ENCODE measurements at places on chromosomes 2 and 18.

GRCh38 chr2:44103639-44104038 lies 65.0 kb upstream of the PPM1B start:
- no peak for DNase-seq

DNA sequence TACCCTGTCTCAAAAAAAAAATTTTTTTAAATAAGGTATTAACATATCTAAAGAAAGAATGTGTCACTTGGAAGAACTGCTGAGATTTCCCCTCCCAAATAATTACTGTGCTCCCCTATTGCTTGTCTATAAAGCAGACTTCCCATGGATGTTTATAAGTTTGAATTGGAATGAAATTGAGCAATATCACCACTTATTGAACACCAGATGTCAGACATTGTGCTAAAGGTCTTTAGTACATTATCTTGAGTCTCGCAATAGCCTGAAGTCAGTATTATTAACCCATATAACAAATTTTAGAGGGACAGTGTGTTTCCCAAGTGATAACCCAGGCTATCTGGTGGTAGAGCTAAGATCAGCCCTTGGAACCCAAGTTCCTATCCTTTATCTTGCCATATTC lies 102.9 kb upstream of the MSH2 start:
- DNase-seq: no peak

DNA sequence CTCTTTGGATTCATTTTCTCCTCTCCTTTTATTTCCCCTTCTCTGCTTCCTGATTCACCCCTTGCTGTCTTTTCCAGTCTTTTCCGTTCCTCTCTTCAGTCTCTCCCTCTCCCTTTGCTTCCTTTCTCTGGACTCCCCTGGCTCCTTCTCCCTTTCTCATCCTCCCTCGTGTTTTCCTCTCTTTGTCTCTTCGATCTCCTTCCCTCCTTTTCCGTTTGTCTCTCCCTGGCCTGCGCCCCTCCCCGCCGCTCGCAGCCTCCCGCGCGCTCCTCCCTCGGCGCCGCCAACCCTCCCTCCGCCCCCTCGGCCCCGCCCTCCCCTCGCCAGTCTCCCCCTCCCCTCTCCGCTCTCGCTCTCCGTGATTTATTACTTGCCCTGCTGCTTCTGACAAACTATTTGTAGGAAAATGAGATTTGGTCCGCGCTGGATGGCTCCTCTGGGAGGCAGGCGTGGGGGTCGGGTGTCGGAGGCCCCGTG lies 46.0 kb upstream of the PAX8 start:
- peak; percentile 93 for DNase-seq

- no peak for DNase-seq
Measured at GRCh38 chr2:59066787-59067399, 825.8 kb upstream of the FANCL start.

DNA sequence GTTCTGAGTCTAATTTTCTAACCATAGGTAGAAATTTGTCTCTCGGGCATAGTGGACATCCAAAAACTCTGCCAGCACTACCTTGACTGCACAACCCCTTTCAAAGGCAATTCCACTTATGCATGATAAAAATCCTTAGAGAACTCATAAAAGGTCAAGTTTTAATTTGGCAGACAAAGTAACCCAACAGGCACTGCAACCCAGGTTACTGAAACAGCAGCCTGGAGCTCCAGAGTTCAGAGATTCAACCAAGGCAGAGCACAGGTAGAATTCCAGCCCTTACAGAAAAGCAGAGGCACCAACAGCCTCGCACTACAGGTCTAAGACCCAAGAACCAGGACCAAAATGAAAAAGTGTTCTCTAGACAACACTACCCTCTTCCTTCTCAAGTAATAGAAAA lies 1.8 kb downstream of the DTNB start:
- no peak for DNase-seq

DNA sequence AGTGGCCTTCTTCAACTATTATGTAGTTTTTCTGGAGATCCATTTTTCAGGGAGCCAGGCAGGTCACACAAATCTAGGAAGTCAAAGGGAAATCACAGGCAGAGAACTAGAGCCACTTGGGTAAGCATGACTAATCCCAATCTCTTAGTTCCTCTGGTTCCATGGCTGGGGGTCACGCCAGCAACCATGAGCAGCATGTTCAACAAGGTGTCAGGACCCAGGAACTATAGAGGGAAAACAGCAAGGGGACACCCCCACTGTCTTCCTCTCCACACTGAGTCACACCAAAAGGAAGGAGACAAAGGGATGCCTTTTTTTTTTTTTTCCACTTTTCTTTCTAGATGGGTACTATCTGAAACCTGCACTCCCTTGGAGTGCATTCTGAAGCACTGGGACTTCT lies 250.9 kb downstream of the OTX1 start:
- DNase-seq: no peak

- DNase-seq: peak; percentile 64
Measured at GRCh38 chr2:190352668-190353536, 9.5 kb downstream of the INPP1 start.

GRCh38 chr2:218811382-218811781 lies 20.2 kb downstream of the PRKAG3 start:
- DNase-seq: no peak

DNA sequence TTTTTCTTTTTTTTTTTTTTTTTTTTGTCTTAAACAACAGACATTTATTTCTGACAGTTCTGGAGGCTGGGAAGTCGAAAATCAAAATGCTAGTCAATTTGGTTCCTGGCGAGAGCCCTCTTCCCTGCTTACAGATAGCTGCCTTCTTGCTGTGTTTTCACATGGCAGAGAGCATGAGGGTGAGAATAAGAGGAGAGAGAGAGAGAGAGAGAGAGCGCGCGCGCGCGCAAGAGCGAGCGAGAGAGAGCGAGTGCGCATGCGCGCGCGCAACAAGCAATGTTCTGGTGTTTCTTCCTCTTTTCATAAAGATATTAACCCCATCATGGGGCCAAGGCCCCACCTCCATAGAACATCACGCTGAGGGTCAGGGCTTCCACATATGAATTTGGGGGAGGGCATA lies 20.9 kb downstream of the MTCL1 start:
- no peak for DNase-seq

GRCh38 chr2:26471289-26471688 lies 6.6 kb downstream of the OTOF start:
- no peak for DNase-seq

DNA sequence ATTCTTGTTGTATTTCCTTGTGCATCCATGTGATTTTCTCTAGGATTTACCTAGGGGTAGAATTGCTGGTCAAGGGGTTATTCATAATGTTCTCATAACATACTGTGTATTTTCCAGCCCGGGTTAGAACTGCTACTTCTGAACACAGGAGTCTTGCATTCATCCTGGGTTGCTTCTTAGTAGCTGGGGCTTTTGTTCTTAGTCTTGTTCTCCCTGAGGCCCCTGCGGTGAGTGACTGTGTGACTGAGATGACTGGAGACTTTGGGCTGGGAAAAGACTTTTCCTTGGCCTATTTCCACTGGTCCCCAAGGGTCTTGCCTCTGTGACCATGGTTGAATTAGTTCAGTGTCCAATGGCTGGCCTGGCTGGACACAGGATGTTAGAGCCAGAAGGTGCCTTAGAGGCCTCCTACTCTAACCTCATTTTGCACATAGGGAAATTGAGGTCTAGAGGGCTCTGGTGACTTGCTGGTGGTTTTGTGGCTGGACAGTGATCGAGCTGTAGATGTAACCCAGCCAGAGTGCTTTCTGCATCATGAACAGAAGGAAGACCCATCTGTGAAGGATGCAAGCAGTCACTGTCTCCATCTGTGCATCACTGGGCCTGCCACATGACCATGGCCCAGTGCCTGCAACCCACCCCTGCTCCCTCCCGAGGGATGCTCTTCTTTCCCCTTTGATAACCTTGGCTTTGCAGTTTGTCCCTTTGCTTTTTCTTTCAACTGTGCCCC lies 233.3 kb downstream of the FHOD3 start:
- no peak for DNase-seq

- DNase-seq: no peak
Measured at GRCh38 chr2:120703330-120703994, 32.2 kb upstream of the GLI2 start.

- DNase-seq: no peak
Measured at GRCh38 chr2:33634261-33634910, 35.3 kb upstream of the FAM98A start.

- no peak for DNase-seq
Measured at GRCh38 chr2:72533765-72534164, 292.1 kb downstream of the EXOC6B start.

DNA sequence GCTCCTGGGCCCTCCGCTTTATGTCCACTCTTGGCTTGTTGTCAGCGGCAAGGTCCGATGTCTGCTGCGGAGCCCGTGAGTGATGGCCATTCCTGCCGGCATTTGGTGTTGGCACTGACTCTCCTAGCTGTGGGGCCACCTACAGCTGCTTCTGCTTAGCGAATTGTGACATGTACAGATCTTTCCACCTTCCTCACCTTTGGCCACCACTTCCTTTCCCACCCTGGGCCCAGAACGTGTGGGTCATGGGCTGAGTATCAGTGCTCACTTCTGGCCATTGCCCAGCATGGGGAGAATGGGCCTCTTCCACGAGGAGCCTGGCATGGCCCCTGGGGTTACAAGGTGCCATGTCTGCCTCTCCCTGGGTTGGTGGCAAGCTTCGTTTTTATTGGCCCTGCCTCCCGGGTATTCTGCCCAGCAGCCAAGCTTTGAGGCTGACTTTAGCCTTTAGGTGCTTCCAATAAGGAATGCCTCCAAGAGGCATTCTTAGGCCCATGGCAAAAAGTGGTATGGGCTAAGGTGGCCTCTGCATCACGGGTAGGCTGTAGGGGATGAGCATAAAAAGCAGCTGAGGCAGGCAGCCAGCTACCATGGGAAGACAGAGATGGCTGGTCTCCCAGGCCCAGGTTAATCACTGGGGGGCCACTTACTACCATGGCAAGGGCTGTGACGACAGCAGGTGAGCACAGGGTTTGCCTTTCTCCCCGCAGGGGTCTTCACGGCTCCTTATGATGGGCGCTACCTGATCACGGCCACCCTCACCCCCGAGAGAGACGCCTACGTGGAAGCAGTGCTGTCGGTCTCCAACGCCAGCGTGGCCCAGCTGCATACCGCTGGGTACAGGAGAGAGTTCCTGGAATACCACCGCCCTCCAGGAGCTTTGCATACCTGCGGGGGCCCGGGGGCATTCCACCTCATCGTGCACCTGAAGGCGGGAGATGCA lies 65.8 kb downstream of the EMILIN2 start:
- no peak for DNase-seq

GRCh38 chr2:222399038-222399783 lies 25.1 kb upstream of the SGPP2 start:
- peak; percentile 32 for DNase-seq

GRCh38 chr18:3773303-3773702 lies 323.3 kb downstream of the TGIF1 start:
- DNase-seq: no peak

DNA sequence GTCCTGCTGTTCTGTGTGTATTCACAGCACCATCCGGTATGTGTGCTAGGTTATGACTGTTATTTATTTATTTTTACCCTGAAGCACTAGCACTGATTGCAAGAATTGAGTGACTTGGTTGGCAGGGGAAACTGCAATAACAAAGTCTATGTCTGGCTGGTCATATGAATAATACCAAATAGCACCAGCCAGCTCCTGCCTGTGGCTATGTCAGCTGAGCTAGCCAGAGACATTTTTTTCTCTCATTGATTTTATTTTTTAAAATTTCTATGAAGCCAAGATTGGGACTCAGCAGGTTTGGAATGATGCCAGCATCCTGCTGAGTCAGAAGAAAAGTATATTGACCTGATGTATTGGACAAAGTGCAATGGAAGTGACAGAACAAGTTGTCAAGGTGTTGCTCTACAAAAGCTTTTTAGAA lies 188.5 kb upstream of the CDH2 start:
- no peak for DNase-seq

GRCh38 chr2:173058097-173058496 lies 17.5 kb upstream of the MAP3K20 start:
- DNase-seq: no peak

- DNase-seq: no peak
Measured at GRCh38 chr2:190156530-190157212, 94.1 kb upstream of the MSTN start.

- no peak for DNase-seq
Measured at GRCh38 chr2:166765141-166765540, 123.1 kb upstream of the XIRP2 start.

DNA sequence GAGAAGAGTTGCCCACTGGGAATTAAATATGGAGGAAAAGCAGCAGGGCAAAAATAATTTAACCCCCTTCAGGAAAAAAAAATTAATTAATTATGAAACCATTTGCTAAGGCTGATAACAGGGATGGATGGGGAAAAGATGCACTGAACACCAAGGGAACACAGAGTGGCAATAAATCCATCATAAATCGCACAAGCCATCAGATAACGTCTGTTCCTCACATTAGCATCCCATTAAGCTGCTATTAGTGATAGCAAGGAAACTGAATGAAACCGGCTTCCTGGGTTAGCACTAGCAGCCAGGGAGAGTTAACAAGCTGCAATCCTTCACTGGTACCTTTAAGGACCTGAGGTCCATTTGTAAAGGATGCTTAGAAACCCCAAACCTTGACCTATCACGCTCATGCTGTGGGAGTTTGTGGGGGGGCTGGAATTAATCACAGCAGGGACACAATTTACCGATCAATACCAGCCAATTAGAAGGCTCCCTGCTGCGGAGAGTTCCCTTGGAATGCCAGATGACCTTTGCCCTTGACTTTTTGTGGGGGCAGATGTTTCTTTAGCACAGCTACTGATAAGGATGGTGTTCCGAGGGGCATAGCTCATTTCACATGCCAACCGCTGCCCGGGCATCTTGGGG lies 175.5 kb upstream of the KLF7 start:
- DNase-seq: peak; percentile 55

- peak; percentile 86 for DNase-seq
Measured at GRCh38 chr2:72973566-72974435, 56.5 kb downstream of the EMX1 start.

- DNase-seq: no peak
Measured at GRCh38 chr2:239429473-239430350, 28.9 kb upstream of the HDAC4 start.

DNA sequence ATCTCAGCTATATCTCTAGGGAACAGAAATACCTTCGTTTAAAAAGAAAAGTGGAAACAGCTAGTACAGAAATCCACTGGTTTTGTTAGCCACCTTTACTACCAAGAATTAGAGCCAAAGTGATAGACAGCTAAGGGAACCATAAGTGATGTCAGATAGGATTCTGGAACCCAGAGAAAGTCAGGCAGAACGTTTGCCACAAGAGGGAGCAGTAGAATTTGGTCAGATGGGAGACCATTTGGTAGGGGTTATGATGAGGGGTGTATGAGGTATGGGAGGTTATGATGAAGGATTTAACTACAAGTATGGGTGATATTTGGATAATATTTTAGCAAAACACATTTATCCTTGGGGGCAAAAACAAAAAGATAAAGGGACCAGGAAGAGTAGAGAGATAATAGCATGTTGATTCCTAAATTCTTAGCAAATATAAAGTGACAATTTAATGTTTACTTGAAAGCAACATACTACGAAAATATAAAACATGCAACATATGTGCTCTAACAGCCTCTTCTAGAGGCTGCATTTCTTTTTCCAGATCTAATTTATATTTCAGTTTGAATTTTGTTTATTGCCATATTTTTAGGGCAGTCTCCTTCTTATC lies 3.3 kb downstream of the SLC8A1 start:
- DNase-seq: peak; percentile 60

GRCh38 chr18:58756148-58756547 lies 84.9 kb downstream of the MALT1 start:
- DNase-seq: no peak

Measured in SK-N-SH (cell line).